ENCODE measurements at places on chromosomes 3 and 15.

GRCh38 chr3:67401921-67402320, 252.5 kb downstream of the SUCLG2 start:
- DNase-seq = no peak

DNA sequence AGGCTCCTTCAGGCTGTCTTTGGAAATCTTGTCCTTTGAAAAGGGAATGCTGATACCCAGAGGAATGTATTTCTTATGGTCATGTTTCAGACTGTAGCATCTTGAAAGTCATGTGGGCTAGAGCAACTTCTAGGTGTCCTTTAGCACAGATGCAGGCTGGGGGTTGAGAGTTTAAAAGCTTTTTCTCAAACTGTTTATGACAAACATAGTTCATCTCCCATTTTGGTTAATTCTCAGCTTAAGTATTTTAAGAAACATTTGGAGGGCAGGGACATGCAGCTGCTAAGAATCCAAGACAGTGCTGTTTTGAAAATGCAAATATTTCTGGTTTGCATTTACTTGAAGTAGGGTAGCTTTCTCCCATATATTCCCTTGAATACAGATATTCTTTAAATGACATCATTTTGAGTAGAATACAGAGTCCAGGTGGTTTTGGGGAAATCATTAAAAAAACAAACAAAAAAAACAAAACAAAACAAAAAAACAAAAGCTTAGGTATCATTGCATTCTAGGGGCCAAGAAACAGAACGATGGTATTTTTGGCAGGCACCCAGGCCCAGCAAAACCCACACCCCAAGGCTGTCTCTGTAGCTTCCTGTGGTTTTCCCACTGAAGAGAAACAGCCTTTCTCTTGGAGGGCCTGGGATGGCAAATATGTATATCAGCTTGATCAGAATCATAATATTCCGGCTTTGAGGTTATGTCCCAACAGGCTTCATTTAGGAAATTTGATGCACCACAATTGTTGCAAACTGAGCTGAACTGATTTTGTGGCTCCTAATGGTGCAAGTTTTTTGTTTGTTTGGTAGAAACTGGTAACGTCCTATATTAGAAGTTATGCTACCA, 120.0 kb downstream of the ATG7 start:
- no peak for DNase-seq

GRCh38 chr15:86162172-86162591, 82.5 kb downstream of the AGBL1 start:
- DNase-seq = no peak

DNA sequence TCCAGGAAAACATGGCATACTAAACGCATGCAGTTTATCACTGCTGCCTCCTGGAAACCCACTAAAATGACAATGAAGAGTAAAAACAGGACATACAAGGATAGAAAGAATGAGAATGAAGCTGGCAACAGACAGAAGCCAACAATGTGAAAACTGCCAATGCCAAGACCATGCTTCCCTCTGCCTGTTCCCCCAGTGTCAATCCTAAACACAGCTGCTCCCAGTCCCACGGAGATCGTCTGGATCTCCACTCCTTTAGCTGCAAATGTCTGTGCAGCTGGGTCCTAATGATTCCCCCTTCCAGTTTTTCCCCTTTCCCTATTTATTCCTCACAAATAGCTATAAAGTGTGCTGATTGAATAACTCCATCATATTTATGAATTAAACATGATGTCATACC, 16.1 kb downstream of the LEO1 start:
- no peak for DNase-seq

GRCh38 chr3:156513619-156514018, 41.3 kb downstream of the SSR3 start:
- DNase-seq = no peak

DNA sequence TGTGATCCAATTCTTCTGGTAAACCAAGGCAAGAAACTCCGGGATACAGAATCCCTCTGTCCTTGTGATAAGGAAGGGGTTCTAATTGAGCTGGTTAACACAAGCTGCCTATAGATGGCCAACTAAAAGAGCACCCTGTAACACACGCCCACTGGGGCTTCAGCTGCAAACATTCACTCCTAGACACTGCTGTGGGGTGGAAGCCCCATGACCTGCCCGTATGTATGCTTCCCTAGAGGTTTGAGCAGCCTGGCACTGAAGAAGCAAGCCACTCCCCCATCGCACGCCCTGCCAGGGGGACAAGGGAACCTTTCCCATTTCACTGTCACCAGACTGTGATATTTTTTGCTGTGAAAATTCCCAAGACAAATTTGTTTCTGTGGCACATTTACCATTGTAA, 516.9 kb upstream of the GOLIM4 start:
- no peak for DNase-seq

DNA sequence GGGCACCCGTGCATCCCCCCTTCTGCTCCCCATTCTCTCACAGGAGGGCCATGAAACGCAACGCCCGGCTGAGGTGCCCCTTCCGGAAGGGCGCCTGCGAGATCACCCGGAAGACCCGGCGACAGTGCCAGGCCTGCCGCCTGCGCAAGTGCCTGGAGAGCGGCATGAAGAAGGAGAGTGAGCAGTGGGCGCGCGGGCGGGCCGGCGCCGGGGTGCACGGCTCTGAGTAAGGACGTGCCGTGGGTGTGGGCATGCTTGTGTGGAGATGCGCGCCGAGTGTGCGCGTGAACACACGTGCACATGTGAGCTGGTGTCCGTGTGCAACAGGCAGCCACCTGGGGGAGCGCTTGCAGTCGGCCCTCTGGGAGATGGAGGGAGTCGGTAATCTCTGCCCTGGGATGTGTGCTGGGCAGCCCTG, 28.1 kb downstream of the NR1I2 start:
- DNase-seq = no peak

- DNase-seq = peak; percentile 21
Observed at GRCh38 chr15:35118960-35119359, 33.9 kb upstream of the NANOGP8 start.

DNA sequence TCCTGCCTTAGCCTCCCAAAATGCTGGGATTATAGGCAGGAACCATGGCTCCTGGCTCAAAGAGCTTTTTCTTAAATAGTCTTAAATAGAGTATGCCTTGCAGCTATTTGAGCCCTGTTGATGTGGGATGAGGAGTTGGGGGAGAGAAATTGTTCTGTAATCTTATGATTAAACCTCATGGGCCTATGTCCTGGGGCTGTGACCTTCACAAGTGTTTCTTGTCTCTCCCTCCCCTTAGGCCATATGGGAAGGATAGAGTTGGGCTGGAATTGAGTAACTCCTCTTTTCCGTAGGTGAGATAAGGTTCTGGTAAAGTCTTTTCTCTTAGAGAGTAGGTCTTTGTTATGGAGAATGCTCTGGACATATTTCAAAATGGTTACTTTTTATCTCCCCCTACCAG, 114.3 kb downstream of the ARNT2 start:
- DNase-seq = no peak

- no peak for DNase-seq
Observed at GRCh38 chr15:70190965-70191364, 93.2 kb upstream of the TLE3 start.

Measured in NCI-H526 treated with DMSO at 0.1 percent for 48 hours (cell line).